ENCODE measurements at places on chromosomes 16 and 17.

GRCh38 chr16:65842067-65842466, 524.4 kb upstream of the CDH5 start:
- DNase-seq: no peak

- no peak for DNase-seq
These were observed 4.5 kb upstream of the GALK1 start for GRCh38 chr17:75769536-75769935.

- DNase-seq: no peak
These were observed at the start of gene CENPX for GRCh38 chr17:82022310-82022980. CENPX (minus strand) TSS chr17:82022878; CDS start chr17:82022861, 17 bp downstream.

- peak; percentile 23 for DNase-seq
These were observed 4.0 kb downstream of the NUPR1 start for GRCh38 chr16:28534542-28535373.

- DNase-seq: no peak
These were observed 7.1 kb upstream of the CPSF4L start for GRCh38 chr17:73268582-73269328.

DNA sequence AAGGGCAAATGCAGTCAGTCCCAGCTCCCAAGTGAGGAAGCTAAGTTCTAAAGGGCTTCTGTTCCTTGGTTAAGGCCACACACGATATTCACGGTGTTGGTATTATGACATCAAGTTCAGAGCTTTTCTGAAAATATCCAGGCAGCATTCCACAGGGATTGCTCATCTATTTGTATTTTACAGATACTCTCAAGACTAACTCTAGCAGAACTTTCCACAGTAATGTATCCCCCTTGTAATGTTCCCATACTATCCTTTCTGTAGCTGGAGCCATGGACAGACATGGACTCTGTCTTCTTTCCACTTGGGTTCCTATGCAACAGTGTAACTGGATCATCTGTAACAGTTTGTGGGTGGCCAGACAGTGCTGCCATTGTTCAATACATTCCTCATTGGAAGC, 13.5 kb downstream of the SDR42E1 start:
- DNase-seq: peak; percentile 86

DNA sequence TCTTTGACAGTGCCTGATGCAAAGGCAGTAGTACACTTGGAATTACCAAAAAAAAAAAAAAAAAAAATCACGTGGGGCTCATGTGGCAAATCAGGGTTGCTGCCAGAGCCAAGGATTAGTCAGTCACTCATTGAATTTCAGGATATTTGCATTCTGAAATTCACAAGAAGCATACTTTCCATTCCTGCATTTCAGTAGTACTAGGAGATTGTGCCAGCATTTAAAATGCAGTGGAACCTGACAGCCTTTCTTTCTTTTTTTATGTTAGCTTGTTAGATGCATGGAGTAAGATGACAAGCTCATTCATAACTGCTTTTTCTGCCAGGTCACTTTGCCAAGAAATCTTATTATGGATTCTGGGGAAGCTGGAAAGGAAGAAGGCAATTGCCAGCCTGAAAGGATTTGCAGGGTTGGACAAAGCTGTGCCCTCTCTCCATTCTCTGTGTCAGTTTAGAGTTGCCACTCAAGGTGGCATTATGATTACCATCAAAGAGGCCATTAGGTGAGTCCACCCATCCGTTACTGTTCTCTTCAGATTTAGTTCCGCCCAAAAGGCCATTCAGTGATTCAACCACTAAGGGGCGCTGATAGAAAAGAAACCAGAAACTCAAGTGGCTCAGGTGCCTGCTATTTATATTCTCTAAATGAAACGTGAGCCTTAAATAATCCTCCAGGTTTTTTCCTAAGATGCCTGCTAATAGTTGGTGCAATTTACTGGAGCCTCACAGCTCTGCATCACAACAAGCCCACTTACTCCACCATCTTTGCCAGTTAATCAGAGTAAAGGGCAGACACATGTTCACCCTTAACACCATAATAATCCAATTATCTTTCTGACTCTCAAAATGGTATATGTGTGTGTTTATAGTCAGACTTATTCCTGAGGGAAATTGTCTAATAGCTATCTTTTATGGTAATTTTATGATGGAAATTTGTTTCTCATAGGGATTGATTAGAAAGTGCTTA, 59.0 kb downstream of the TANGO6 start:
- DNase-seq: peak; percentile 72

- DNase-seq: peak; percentile 80
These were observed 31.0 kb downstream of the CFDP1 start for GRCh38 chr16:75402159-75402820.

DNA sequence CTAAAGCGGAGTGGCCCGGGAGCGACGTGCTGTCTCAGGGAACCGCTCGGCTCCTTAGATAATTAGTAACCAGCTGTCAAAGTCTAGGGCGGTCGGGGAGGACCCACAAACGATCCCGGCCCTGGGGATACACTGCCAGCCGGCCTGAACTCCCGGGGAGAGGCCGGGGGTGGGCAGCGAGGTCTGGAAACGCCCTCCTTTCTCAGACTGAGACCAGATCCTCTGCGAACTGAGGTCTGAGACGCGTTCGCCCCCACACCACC, 1.3 kb downstream of the HNF1B start:
- no peak for DNase-seq

- peak; percentile 26 for DNase-seq
These were observed 50.4 kb downstream of the TIMM22 start for GRCh38 chr17:1047177-1047878.

DNA sequence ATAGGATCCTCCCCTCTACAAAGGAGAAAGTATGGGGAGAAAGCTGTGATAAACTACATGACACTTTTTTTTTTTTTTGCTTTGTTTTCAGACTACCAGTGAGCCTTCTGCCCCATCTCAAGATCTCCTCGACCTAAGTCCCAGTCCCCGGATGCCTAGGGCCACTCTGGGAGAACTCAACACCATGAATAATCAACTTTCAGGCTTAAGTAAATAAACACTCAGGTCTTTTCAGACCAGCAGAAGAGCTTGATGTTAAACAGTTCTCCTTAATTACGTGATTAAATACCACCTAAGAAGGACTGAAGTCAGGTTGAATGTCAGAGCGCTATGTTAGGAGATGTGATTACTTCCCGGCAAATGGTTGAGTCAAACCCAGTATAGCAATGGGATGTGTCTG, 31.4 kb downstream of the COX11 start:
- DNase-seq: no peak

GRCh38 chr17:57636985-57637665, 108.0 kb downstream of the CCDC182 start:
- DNase-seq: no peak

GRCh38 chr17:1907909-1908698, 78.3 kb downstream of the RPA1 start:
- DNase-seq: peak; percentile 21

- DNase-seq: peak; percentile 82
These were observed 14.0 kb upstream of the MPRIP start for GRCh38 chr17:17028059-17028877.

GRCh38 chr16:73956587-73957494, 339.8 kb upstream of the PSMD7 start:
- peak; percentile 79 for DNase-seq

Data from fibroblast of skin of scalp (primary cell).